Hepatocyte (in vitro differentiated cells): ENCODE measurements at places on chromosomes 13 and 19. TPM values are rescaled to one million over a fixed set of nuclear protein-coding genes. Genes with fewer than 3 reads are reported as not detected.

The ENOX1 gene
- 1.6 and 2.4 TPM in 2 replicates for total RNA-seq

The BEST2 gene
- not detected in 2 replicates for total RNA-seq

The ZNF799 gene
- 4.9 and 7.1 TPM in 2 replicates for total RNA-seq

The PLK5 gene
- total RNA-seq, result not detected in 2 replicates

The TUBB4A gene
- 1.2 and 4.4 TPM in 2 replicates for total RNA-seq

The KLK2 gene
- not detected in 2 replicates for total RNA-seq

The ZNF570 gene
- 5.1 and 7.4 TPM in 2 replicates for total RNA-seq

DNA sequence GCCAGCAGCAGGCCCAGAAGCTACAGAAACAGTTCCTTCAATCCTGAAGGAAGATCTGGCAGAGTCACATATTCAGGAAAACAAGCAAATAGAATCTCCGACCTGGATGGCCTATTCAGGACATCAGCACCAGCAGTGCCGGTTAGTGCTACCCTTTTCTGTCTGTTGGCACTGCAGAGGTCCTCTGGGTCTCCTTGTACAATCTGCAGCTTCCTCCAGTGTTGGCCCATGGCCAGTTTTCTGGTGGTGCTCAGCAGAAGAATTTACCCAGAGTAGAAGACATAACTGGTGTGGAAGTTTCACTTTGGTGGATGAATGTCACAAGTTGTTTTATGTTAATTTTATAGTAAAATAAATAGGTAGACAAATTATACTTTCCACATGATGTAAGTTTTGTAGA is 498.1 kb downstream of the COG6 start:
- no peak overlapping the region for H3K27ac ChIP-seq
- H3K36me3 ChIP-seq, result no peaks in the 10 kb centered on the region
- no peaks in the 10 kb centered on the region for H3K4me1 ChIP-seq
- H3K4me3 ChIP-seq, result no peak overlapping the region

GRCh38 chr13:39095500-39095899 is 57.2 kb downstream of the NHLRC3 start:
- H3K4me1 ChIP-seq, result no peaks in the 10 kb centered on the region
- no peak overlapping the region for H3K4me3 ChIP-seq
- H3K27ac ChIP-seq, result no peak overlapping the region
- H3K27me3 ChIP-seq, result no peaks in the 10 kb centered on the region

DNA sequence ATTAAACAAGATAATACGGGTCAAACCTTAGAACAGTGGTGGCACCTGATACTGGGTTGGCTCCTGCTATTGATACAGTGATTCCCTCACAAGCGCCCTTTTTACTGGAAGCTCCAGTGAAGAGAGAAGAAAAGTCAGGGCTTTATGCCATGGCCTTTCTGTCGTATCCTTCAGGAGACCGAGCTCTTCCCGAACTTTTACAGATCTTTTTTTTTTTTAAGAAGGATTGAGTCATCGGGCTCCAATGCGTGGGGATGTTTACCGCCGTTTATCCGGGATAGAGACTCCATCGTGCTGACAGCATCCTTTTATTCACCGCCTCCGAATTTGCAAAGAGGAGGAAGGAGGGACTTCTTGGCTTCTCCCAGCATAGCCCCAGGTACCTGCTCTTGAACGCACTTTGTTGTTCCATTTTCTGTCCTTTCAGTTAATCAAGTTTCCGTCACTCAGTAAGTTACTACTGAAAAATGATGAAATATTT is 574 bp downstream of the ZNF227 start:
- H3K36me3 ChIP-seq, result no peaks in the 10 kb centered on the region
- peak overlapping the region; percentile 36 for H3K27ac ChIP-seq
- peak overlapping the region; percentile 78 for H3K4me3 ChIP-seq
- peaks cover 14% of the 10 kb centered on the region for H3K4me1 ChIP-seq

DNA sequence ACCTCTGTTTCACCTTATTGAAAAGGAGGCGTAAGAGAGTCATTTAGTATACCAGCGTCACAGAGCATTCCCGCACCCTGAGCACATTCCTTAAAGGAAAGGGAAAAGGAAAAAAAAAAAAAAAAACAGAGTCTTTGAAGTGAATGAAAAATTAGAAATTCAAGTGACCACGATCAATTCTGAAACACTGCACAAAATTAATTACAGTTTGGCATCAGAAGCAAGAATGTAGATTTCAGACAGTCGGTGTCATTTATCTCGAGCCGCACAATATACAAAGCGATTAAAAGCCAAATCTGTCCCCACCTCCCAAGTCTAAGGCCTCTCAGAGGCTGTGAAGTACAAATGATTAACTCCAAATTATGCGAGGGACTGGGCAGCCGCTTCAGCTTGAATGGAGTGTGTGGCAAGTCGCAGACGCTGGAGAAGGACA is 173.7 kb upstream of the ZNF507 start:
- H3K4me3 ChIP-seq, result no peak overlapping the region
- no peaks in the 10 kb centered on the region for H3K36me3 ChIP-seq
- H3K4me1 ChIP-seq, result no peaks in the 10 kb centered on the region
- no peak for DNase-seq
- peaks cover 15% of the 10 kb centered on the region for H3K27me3 ChIP-seq

DNA sequence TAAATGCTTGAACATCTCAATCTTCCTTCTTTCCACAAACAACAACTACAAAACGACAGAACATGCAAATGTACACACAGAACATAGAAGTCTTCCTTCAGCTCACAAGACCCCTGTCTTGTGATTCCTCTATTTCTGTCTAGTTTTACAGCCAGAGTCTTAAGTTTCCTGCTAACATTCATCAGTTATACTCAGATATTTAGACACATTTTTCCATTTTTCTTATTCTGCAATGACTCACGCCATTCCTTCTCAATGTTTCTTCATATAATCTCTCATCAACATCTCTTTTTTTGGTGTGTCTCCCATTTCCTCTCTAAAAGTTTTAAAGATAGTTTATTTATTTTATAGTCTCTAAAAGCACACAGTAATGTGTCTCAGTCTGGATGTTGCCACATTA is 1872.9 kb upstream of the PCDH20 start:
- DNase-seq, result no peak
- no peaks in the 10 kb centered on the region for H3K4me1 ChIP-seq
- no peaks in the 10 kb centered on the region for H3K27me3 ChIP-seq

DNA sequence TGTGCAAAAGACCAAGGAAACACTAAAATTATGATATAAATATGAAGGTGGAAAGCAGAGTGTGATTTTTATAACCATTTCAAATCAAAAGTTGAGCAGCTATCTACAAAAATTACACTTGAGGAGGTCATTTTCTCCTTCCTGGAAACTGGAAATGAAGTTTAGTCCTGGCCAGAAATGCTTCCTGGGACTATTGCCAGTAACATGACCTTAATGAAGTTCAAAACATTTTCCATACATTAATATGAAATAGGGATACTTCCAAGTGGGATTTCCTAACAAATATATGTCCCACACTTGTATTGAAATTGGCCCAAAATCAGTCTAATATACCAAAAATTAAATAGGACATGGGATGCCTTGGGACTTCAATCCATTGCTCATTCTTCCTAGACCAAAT is 1556.8 kb upstream of the MIR17HG start:
- H3K36me3 ChIP-seq, result no peaks in the 10 kb centered on the region
- no peak for DNase-seq

- DNase-seq, result peak; percentile 91
- H3K27ac ChIP-seq, result peak overlapping the region; percentile 79
- H3K36me3 ChIP-seq, result no peaks in the 10 kb centered on the region
- peak overlapping the region; percentile 84 for H3K4me3 ChIP-seq
- no peaks in the 10 kb centered on the region for H3K27me3 ChIP-seq
These were observed 15.4 kb upstream of the AP1M2 start for GRCh38 chr19:10602330-10603083.

- no peak overlapping the region for H3K27ac ChIP-seq
- H3K4me1 ChIP-seq, result peaks cover 13% of the 10 kb centered on the region
- DNase-seq, result no peak
- H3K27me3 ChIP-seq, result no peaks in the 10 kb centered on the region
- no peaks in the 10 kb centered on the region for H3K36me3 ChIP-seq
- H3K4me3 ChIP-seq, result no peak overlapping the region
These were observed 15.5 kb downstream of the DPP9 start for GRCh38 chr19:4707956-4708650.

- no peaks in the 10 kb centered on the region for H3K27me3 ChIP-seq
- no peaks in the 10 kb centered on the region for H3K36me3 ChIP-seq
- peak; percentile 72 for DNase-seq
These were observed 9.2 kb upstream of the ZSCAN22 start for GRCh38 chr19:58317476-58318072.

- H3K27me3 ChIP-seq, result no peaks in the 10 kb centered on the region
- H3K27ac ChIP-seq, result no peak overlapping the region
- no peaks in the 10 kb centered on the region for H3K36me3 ChIP-seq
- no peaks in the 10 kb centered on the region for H3K4me1 ChIP-seq
- no peak for DNase-seq
- no peak overlapping the region for H3K4me3 ChIP-seq
These were observed 534.7 kb downstream of the KLF12 start for GRCh38 chr13:73599232-73600128.

- H3K4me3 ChIP-seq, result no peak overlapping the region
- peak; percentile 55 for DNase-seq
- H3K27ac ChIP-seq, result no peak overlapping the region
- H3K36me3 ChIP-seq, result no peaks in the 10 kb centered on the region
- no peaks in the 10 kb centered on the region for H3K4me1 ChIP-seq
These were observed 38.6 kb downstream of the LIG4 start for GRCh38 chr13:108176685-108177274.

DNA sequence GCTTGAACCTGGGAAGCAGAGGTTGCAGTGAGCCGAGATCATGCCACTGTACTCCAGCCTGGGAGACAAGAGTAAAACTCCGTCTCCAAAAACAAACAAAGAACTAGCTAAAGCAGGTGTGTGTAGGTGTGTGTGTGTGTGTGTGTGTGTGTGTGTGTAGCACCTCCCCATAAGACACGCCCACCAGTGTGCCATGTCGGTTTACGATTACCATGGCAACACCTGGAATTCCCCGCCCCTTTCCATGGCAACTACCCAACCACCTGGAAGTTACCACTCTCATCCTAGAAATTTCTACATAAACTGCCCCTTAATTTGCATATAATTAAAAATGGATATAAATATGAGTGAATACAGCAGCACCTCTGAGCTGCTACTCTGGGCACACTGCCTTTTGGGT is 80.9 kb upstream of the ADGRE5 start:
- no peak overlapping the region for H3K4me3 ChIP-seq
- no peak for DNase-seq
- H3K27ac ChIP-seq, result no peak overlapping the region
- no peaks in the 10 kb centered on the region for H3K27me3 ChIP-seq
- no peaks in the 10 kb centered on the region for H3K4me1 ChIP-seq
- H3K36me3 ChIP-seq, result no peaks in the 10 kb centered on the region

GRCh38 chr19:40609561-40610395 is 8.6 kb downstream of the LTBP4 start:
- peaks cover 25% of the 10 kb centered on the region for H3K4me1 ChIP-seq
- H3K36me3 ChIP-seq, result no peaks in the 10 kb centered on the region
- peak; percentile 87 for DNase-seq

- DNase-seq, result no peak
- no peak overlapping the region for H3K27ac ChIP-seq
- H3K4me1 ChIP-seq, result no peaks in the 10 kb centered on the region
- H3K4me3 ChIP-seq, result no peak overlapping the region
- no peaks in the 10 kb centered on the region for H3K36me3 ChIP-seq
- no peaks in the 10 kb centered on the region for H3K27me3 ChIP-seq
These were observed 4.5 kb downstream of the ATP4B start for GRCh38 chr13:113653264-113654174.

DNA sequence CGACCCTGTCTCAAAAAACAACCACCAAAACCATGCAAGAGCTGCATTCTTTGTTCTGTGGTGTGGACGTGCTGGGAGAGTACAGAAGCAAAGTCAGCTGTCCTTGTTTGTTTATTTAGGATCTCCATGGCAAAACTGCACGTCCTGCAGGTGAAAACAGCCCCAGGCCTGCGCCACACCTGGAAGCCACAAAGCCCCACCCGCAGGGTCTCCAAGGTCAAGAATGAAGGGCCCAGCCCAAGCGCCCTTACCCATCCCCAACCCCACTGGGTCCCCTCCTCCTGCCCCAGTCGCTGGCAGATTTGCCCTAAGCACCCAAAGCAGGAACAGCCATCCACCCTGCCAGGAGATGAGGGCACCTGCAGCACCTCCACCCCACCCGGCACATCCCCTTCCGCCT is 10.5 kb downstream of the MBD3 start:
- H3K4me1 ChIP-seq, result no peaks in the 10 kb centered on the region
- no peak overlapping the region for H3K4me3 ChIP-seq
- no peak overlapping the region for H3K27ac ChIP-seq
- no peak for DNase-seq

GRCh38 chr19:4584670-4585460 is 25.4 kb upstream of the SEMA6B start:
- peak overlapping the region; percentile 65 for H3K4me3 ChIP-seq
- H3K36me3 ChIP-seq, result no peaks in the 10 kb centered on the region
- H3K27ac ChIP-seq, result no peak overlapping the region
- DNase-seq, result no peak

- peaks cover 5% of the 10 kb centered on the region for H3K36me3 ChIP-seq
- DNase-seq, result peak; percentile 16
- no peak overlapping the region for H3K4me3 ChIP-seq
- H3K4me1 ChIP-seq, result no peaks in the 10 kb centered on the region
- peak overlapping the region; percentile 57 for H3K27ac ChIP-seq
- H3K27me3 ChIP-seq, result no peaks in the 10 kb centered on the region
These were observed 37.3 kb downstream of the DNAJC3 start for GRCh38 chr13:95714142-95714832.

DNA sequence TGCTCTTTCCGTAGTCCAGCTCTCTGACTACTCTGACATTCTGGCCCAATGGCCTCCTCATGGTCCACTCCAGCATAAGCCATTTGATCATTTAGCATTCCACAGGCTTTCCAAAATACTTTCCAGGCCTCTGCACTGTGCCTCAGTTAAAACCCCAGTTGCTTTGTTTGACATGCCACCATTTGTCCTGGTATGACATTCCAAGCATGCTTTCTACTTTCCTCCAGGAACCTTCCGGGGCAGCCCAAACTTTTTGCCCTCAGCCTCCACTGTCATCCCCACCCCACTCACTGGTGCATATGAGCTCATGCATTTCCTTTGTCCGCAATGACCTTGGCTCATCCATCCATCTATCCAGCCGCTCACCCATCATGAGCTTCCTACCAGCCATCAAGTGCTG is 41.8 kb upstream of the WASF3 start:
- H3K4me3 ChIP-seq, result no peak overlapping the region
- no peak overlapping the region for H3K27ac ChIP-seq
- no peaks in the 10 kb centered on the region for H3K4me1 ChIP-seq
- DNase-seq, result no peak

GRCh38 chr13:97328222-97328790 is 105.7 kb upstream of the RAP2A start:
- DNase-seq, result no peak
- H3K27ac ChIP-seq, result peak overlapping the region; percentile 15
- H3K27me3 ChIP-seq, result no peaks in the 10 kb centered on the region
- no peaks in the 10 kb centered on the region for H3K4me1 ChIP-seq

- no peaks in the 10 kb centered on the region for H3K27me3 ChIP-seq
- no peak overlapping the region for H3K4me3 ChIP-seq
- no peak for DNase-seq
- peaks cover 9% of the 10 kb centered on the region for H3K4me1 ChIP-seq
- H3K27ac ChIP-seq, result no peak overlapping the region
- H3K36me3 ChIP-seq, result no peaks in the 10 kb centered on the region
These were observed 33.8 kb downstream of the KLF2 start for GRCh38 chr19:16358456-16358855.
